Brain pericyte (primary cell): ENCODE measurements at places on chromosomes 3 and 15.

- DNase-seq = no peak
Observed at GRCh38 chr3:168653255-168653654, 557.5 kb upstream of the GOLIM4 start.

GRCh38 chr15:33278816-33279612, 31.8 kb upstream of the RYR3 start:
- peak; percentile 63 for DNase-seq

DNA sequence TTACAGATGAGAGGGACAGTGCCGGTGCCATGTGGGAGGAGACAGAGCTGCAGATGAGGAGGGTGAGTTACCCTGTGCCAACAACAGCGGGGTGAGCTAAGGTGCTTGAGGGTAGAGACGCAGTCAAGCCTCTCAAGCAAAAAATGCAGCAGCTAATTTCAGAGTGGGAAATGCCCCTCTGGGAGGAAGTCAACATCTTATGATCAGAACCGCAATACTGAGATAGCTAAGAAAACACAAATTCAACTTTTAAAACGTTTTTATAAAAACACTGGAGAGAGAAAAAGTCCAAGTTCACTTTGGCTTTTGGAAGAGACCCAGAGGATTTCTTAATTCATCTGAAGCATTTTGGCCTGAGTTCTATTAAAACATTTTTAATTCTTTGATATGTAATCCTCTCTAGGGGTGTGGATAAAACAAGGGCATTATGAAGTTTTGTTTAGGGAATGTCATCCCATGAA, 319.2 kb downstream of the SLC9A9 start:
- DNase-seq = peak; percentile 49

- DNase-seq = no peak
Observed at GRCh38 chr3:54427941-54428871, 305.9 kb downstream of the CACNA2D3 start.

DNA sequence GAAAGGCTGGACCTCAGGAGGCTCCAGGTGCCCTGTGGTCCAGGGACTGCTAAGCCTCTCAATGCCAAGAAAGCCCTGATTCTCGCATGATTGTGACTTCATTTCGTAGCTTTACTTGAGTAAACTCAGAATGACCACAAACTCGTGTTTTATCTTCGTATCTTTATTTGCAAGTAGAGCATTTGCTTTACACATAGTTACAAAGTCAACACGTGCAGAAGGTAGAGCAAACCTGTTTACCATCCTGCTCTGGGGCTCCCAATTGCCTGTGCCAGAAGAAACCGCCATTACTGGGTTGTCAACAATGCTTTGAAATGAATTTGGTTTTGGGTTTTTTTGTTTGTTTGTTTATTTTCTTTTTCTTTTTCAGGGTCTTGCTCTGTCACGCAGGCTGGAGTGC, 5.8 kb upstream of the MESP1 start:
- DNase-seq = no peak

DNA sequence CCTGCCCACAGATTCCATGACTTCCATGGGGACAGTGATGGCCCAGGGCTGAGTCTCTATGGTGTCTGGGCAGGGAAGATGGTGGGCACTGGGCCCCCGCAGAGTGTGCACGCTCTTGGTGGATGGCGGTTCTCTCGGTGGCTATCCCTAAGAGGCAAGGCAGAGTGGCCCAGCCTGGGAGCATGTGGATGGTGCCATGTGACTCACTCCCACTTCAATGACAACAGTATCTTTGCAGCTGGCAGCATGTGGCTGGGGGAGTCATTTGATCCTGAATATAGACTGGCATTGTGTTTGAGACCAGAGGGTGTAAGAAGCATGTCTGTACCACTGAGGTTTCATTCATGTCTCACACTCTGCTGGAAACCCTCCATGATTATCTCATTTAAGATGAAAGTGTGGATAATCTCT, 101.2 kb downstream of the CORO2B start:
- DNase-seq = no peak

DNA sequence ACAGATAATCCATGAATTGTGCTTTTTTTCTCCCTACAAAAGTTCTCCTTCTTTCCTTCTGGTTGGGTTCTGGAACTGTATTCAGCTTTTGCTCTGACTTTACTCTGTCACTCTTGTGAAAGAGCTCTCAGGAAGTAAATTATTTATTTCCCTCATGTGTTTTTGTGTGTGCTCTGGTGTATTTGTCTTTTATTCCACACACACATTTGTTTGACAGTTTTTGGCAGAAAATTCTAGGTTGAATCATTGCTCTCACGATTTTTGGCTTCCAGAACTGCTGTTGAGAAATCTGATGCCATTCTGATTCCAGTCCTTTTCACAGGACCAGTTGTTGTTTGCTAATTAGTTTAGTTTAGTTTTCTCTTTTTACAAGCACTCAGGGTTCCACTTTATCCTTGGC, 172.8 kb downstream of the PLCH1 start:
- DNase-seq = no peak

DNA sequence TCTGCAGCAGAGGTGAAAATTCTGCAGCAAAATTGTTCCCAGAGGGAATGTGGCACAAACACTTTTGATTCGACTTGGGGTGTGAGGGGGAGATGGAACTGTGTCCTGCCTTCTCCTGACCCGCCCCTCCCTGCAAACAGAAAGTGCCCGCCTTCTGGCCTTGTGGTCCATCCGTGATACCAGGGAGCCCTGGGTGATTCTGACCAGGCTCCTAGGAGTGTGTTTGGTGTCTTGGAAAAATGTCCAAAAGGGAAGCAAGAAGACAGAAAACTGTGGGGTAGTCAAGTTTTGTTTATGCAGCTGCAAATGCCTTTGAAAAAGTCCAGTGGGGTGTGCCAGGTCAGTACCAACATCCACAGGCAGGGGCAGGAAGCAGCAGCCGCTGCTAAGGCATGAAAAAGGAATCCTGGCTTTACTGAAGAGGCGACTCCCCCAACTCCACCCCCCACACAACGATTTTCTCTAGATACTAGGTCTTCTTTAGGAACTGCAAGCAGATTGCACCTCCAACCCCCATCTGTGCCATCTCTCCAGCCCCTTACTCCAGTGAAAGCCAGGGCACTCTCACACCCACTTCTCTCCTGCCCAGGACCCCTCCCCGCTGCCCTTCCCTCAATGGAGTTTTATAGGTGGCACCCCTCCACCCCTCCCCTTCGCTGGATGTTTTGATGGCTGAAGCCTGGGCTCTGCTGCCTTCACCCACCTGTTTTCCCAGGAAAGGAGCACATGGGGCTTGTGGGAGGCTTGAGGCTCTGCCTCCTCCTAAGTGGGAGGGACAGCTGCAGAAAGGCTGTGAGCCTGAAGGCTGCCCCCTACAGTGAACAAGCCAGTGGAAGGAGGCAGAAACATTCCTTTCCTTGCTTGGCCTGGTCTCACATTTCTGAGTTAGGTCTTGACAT, 82.4 kb upstream of the HERC1 start:
- DNase-seq = peak; percentile 73

DNA sequence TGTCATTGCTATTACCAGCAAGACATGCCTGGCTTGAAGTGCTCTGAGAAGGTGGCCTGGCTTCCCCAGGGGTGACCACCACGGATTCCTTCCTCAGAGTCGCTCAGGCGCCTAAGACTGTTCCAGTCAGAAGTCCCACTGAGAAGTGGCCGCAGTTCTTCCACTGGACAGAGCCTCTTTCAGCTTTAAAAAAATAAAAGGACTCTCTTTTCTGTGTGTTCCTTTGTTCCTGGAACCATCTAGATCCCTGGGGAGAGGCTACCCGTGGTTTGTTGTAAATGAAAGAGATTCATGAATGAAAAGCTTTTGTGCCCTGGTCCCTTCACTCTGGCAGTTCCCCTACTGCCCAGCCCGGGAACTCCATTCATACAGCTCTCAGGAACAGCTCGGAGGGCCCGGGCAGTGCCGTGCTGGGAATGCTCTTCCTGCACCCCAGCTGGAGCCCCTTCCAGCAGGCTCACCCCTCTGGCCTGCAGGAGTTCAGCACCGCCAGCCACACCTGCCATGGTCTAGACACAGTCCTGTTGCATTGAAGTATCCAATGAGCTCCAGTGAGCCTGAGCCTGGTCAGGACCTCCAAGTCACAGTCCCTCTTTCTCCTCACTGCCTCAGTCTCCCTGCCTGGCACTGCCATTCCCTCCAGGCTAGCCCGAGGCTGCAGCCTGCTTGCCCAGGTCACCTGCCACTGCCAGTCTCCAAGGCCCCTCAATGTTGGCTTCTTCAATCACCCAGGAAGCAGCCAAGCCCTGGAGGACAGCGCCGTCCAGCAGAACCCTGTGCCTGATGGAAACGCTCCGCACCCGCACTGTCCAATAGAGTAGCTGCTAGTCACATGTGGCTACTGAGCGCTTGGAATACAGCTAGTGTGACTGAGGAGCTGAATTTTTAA, 75.4 kb downstream of the XXYLT1 start:
- no peak for DNase-seq

DNA sequence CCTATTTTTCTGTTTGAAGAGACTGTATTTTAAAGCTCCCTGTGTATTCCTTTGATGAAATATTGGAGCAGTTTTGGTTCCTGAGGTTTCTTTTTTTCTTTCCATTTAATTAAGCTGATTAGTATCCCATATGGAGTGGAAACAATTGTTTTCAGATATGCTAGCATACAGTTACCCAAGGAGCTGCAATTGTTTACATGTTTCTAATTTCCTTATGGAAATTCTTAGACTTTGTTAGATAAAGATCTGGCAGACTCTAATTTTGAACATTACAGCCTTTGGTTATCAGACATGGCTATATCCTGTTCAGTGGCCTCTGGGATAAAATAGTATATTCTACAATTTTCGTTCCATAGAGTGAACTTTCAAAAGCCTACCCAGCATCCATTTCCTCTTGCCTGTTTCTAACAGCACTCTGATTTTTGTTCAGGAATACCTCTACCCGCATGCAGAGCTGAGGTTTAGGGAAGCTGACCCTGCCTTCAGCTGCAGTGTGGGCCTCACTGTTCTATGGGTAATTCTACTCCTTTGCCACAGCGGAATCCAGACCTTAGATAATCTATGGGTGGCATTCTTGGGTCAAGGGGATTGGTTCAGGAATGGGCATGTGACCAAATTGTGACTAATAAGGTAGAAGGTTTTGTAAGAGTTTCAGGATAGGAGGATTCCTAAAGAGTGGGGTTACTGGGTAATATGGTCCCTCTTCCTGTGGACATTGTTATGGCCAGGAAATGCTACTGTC, 161.1 kb upstream of the ANKRD28 start:
- no peak for DNase-seq

- no peak for DNase-seq
Observed at GRCh38 chr3:56409790-56410189, 58.5 kb downstream of the ERC2 start.

DNA sequence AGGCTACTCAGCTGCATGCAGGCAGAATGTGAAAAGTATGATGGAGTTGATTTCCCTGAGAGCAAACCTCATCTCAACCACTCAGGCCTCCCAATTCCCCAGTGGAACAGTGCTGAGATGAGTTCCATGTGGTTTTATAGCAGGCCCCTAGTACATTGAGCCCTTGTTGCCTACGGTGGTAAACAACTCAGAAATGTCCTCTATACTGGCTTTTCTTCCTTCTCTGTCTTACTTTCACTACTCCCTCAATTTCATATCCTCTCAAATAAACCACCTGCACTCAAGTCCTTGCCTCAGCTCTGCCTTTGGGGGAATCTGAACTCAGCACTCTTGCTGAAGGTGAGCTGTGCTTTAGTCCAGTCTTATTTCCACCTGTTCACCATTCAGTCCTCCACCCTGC, 399.9 kb downstream of the PDCD6IP start:
- DNase-seq = no peak

DNA sequence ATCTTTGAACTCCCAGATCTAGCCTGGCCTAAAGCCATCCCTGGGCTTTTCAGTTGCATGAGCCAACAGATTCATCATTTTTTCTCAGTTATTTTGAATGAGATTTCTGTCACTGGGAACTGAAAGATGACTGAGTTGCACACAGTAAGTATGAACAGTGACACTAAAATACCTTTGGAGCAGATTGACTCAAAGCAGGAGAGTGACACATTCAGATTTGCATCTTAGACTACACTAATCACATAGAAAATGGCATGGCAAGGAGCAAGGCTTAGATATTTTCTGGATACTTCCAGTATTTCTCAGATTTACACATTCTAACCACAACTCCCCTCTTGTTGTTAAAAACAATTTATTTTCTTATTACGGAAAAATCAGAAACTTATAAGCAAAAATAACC, 32.8 kb downstream of the SEC62 start:
- no peak for DNase-seq

- DNase-seq = no peak
Observed at GRCh38 chr3:187750006-187750512, 4.8 kb upstream of the BCL6 start.

DNA sequence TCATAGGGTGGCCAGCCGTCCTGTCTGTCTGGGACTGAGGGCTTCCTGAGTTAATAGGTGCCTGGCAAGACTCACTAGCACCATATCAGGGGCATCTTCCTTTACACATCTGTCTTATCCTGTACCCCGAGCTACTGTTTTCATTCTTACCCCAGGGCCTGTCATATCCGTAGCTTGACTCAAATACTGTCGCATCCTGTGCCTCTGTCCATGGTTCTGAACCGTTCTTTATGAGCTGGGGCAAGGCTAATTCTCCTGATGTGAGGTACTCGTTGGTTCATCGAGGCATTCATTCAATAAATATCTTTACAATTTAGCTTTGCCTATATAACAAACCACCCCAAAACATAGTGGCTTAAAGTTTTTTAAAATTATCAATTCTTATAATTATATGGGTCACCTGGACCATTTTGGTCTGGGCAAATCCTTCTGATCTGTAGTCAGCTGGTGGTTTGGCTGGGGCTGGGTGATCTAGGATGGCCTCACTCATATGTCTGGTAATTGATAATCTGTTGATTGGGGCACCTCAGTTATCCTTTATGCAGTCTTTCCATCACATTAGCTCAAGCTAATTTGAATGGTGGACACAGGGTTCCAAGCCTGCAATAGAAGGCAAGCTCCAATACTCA, 121.2 kb downstream of the TLE3 start:
- DNase-seq = no peak

- DNase-seq = no peak
Observed at GRCh38 chr15:40932156-40932555, 3.0 kb downstream of the DLL4 start.

GRCh38 chr3:72487946-72488737, 360.1 kb downstream of the SHQ1 start:
- no peak for DNase-seq

DNA sequence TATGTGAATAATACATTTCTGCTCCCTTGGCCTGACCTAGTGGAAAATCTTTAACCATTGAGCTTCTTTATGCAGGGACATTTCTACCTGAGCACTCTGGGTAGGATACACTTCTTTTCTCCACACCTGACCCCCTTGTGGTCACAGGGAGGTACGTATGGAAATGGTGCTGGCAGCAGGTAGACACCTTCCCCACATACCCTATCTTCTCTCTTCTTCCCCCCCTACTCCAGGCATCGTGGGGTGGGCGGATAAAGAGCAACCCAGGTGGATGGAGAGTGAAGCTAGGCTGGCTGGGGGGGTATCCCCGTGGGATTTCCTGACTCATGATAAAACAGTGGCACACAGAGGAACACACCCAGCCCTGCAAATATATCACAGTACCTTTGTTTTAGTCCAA, 312.1 kb downstream of the ARRDC4 start:
- DNase-seq = no peak
